ENCODE measurements at places on chromosomes 11 and 22.

- peak; percentile 82 for DNase-seq
Measured at GRCh38 chr11:57460022-57460757, at the start of gene RTN4RL2. TSS of gene RTN4RL2 (plus strand) at chr11:57460528. CDS start at chr11:57460866, 338 bp downstream.

GRCh38 chr22:40039482-40040115 is 44.8 kb downstream of the FAM83F start:
- DNase-seq, result no peak

GRCh38 chr11:74679513-74679865 is 51.7 kb downstream of the CHRDL2 start:
- peak; percentile 48 for DNase-seq

- peak; percentile 69 for DNase-seq
Measured at GRCh38 chr22:24289741-24290163, 19.1 kb downstream of the SPECC1L start.

DNA sequence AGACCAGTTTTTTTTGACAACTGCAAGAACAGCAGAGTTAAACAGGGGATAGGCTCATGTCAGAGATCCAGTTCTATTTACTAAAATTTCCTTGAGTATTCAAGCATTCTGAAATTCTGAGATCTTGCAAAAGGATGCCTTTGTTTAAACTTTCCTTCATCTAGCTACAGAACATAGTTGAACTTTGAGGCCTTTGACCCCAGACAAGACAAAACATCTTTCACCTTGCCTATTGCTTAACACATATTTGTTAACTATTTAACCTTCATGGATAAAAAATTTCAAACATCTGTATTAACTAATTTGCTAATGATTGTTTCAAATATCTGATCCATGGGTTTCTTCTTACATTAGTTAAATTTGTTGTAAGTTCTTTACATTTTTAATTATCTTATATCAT is 38.2 kb downstream of the GLYATL1 start:
- DNase-seq, result no peak

DNA sequence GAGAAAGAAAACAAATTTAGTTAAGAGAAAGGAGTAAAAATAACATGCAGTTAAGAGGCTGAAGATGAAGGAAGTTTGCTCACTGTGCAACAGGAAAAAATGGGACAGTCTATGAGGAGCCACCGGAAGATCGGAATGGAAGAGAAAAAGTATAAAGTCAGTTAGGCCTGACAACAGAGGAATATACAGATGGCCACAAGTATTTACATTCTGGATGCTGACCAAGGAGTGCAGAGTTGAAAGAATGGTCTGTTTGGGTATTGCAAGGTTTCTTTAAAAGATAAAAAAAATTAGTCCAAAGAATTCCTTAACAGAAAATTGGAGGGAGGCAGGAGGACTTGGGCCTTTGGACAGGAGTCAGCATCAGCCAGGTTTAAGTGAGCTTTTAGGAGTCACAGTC is 37.5 kb downstream of the RBFOX2 start:
- no peak for DNase-seq

DNA sequence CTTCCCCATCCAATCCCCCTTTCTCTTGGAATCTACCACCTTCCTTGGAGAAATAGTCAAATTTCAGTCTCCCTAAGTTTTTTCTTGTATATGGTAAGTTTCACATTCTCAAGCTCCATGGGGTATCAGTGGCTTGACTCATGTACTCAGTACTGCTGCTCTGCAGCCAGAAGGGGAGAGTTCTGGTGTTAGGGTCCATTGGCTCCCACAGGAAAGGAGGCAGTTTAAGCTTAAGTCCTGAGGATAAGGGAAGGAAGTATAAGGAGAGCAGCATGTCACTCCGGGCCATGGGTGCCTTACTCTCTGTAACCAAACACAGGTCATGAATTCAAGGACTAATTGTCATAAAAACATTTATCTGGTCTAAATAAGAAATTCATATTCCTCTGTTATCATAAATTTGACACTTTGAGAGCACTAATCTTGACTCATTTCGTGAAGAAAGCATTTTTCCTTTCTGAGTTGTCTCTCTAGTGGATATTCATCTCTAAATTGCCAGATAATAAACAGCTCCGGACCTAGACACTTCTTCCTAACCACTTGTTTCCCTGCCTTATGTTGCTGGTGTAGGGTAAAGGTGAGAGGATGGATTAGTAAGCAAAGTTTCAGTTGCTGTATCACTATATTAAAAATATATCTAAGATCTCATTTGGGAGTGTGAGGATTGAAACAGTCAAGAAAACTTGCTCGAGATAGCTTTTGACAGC is 20.1 kb upstream of the SORL1 start:
- no peak for DNase-seq
